Effector memory CD4-positive, alpha-beta T cell (primary cell): ENCODE measurements at places on chromosomes 7 and 10.

GRCh38 chr10:5424751-5425150 is 12.4 kb downstream of the NET1 start:
- H3K4me3 ChIP-seq: no peak overlapping the region
- no peaks in the 10 kb centered on the region for H3K27me3 ChIP-seq
- no peaks in the 10 kb centered on the region for H3K36me3 ChIP-seq
- DNase-seq: no peak
- no peak overlapping the region for H3K27ac ChIP-seq
- H3K4me1 ChIP-seq: no peaks in the 10 kb centered on the region

DNA sequence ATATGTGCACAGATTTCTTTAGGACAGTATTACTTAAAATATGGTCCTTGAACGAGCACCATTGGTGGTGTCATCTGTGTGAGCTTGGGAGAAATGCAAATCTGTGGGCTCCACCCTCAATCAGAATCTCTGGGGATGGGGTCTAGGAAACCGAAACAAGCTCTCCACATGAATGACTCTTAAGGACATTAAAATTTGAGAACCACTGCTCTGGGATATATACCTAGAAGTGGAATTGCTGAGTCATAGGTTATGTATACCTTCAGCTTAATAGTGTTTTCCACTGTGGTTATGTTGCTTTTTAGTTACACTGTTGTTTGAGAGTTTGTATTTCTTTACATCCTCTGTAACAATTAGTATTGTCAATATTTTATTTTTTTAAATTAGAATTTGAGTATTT is 24.0 kb downstream of the ZNRF2 start:
- H3K27me3 ChIP-seq: no peaks in the 10 kb centered on the region
- no peaks in the 10 kb centered on the region for H3K36me3 ChIP-seq
- H3K27ac ChIP-seq: no peak overlapping the region
- DNase-seq: no peak
- no peak overlapping the region for H3K4me3 ChIP-seq

- no peak overlapping the region for H3K4me3 ChIP-seq
- no peak overlapping the region for H3K27ac ChIP-seq
- no peaks in the 10 kb centered on the region for H3K4me1 ChIP-seq
- no peak for DNase-seq
- no peaks in the 10 kb centered on the region for H3K27me3 ChIP-seq
These were observed 84.3 kb downstream of the CCDC7 start for GRCh38 chr10:32530231-32530630.

DNA sequence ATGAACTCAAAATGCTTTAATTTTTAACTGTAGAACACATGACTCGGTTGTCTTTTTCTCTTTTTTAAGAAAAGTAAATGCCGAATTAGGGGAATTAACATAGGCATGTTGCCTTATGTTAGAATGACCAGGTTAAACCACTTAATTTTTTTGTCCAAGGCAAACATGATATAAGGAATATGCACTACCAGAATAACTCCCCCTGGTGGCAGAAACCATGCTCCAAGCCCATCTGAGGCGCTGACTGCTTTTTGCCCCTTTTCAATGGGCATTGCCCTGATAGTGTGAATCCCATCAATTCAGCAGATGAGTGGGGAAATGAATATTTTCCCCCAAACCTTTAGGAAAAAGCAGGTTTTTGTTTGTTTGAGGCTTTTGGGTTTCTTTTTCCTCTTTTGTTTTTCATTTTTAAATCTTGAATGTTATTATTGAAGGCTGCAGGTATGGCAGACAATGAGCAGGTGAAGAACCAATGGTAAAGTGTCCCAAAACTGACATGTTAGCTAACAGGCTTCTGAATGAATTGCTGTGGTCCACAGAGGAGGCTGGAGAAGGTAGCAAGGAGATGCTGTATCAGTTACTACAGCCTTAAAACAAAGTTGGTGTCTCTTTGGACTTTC is 284.3 kb downstream of the SORCS3 start:
- no peak for DNase-seq
- no peak overlapping the region for H3K4me3 ChIP-seq
- no peak overlapping the region for H3K27ac ChIP-seq
- no peaks in the 10 kb centered on the region for H3K4me1 ChIP-seq
- no peaks in the 10 kb centered on the region for H3K36me3 ChIP-seq
